Activated CD8-positive, alpha-beta memory T cell treated with anti-CD3 and anti-CD28 coated beads, Interleukin-2, amount 50 U/mL, for 4 hours (primary cell): ENCODE measurements at places on chromosomes 1 and 21.
A peak's percentile ranks its signal among the peaks of the same experiment; 100 is the strongest.

DNA sequence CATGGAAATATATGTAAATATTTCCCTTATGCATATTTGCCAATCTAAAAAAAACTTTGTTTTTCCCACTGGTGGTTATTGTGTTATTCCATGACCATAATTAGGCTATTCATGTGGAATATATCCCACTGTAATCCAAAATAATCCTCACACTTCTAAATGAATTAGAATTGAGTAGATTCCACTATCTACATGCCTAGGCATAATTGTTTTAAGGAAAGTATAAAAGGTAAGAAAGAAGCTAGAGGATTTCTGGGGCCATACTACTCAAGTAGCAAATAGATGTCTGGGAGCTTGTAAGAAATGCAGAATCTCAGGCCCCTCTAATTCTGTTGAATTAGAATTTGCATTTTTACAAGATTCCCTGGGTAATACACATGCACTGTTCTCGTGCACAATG, 83.5 kb upstream of the RRP15 start:
- no peak for DNase-seq

DNA sequence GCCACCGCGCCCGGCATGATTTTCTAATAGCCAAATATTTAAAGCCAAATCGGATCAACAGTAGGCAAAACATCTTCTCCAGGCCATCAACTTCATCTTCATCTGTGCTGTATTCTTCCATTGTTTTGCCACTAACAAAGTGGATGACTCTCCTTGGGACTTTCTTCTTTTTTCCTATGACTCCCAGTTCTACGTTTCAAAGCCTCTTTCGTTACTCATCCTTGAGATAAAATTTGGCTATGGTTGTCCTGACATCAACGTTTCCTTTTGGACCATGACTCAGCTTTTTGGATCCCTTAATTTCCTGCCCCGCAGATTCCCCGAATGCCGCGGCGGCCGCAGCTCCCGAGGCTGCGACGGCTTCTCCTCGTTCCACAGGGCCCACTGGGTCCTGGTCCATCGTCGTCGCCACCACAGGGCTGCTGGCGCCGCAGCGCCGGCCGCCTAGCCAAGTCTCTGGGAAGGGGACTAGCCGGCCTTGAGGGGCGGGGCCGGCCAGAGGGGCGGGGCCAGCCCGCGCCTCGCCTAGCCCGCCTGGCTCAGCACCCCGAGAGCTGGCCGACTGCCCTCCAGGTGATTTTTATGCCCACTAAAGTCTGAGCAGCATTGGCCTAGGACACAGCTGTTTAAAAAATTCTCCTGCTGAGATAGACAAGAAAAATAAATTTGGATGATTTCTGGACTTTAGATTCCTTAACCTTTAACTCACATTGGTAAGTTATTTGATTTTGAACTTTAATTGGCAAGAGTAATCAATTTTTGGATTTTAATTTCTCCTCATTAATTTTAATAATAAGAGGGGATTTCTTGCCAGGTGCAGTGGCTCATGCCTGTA, 93.9 kb downstream of the ADCY10 start:
- peak; percentile 16 for DNase-seq

- DNase-seq: no peak
Observed at GRCh38 chr1:114455102-114455785, 55.8 kb downstream of the TRIM33 start.

DNA sequence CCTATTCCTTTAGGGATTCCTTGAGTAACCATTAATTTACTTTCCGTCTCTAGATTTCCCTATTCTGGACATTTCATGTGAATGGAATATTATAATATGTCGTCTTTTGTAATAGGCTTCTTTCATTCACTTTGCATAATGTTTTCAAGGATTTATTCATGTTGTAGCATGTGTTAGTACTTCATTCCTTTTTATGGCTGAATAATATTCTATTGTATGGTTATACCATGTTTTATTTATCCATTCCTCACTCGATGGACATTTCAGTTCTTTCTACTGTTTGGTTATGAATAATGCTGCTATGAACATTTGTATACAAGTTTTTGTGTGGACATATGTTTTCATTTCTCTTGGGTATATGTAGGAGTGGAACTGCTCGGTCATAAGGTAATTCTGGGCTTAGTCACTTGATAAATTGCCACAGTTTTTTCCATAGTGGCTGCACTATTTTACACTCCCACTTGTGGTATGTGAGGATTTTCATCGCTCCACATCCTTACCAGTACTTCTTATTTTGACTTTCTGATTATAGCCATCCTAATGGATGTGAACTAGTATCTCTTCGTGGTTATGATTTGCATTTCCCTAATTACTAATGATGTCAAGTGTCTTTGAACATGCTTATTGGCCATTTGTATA, 17.7 kb downstream of the PPP2R5A start:
- DNase-seq: no peak

DNA sequence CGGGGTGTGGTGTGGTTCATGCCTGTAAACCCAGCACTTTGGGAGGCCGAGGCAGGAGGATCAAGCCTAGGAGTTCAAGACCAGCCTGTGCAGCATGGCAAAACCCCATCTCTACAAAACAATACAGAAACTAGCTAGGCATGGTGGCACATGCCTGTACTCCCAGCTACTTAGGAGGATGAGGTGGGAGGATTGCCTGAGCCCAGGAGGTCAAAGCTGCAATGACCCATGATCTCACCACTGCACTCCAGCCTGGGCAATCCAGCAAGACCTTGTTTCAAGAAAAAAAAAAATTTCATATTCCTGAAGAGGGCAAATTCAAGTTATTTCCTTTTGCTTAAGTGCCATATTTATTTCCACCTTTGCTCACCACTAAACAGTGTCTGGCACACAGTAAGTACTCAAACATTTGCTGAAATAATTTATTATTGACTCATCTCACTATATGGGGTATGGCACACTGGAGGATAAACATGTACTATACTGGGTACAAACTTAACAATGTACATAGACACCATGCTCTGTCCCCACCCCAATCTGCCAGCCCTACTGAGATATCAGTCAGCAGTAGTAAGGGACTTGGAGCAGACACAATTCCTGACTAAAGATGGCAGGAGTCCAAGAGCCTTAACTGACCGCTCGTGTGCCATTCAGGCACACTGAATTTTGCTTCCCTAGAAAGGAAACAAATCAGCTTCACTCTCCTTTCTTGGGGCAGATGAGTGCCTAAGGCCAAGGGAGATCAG, 15.5 kb downstream of the MEAF6 start:
- no peak for DNase-seq

GRCh38 chr1:246281639-246282038, 225.4 kb downstream of the SMYD3 start:
- DNase-seq: no peak

DNA sequence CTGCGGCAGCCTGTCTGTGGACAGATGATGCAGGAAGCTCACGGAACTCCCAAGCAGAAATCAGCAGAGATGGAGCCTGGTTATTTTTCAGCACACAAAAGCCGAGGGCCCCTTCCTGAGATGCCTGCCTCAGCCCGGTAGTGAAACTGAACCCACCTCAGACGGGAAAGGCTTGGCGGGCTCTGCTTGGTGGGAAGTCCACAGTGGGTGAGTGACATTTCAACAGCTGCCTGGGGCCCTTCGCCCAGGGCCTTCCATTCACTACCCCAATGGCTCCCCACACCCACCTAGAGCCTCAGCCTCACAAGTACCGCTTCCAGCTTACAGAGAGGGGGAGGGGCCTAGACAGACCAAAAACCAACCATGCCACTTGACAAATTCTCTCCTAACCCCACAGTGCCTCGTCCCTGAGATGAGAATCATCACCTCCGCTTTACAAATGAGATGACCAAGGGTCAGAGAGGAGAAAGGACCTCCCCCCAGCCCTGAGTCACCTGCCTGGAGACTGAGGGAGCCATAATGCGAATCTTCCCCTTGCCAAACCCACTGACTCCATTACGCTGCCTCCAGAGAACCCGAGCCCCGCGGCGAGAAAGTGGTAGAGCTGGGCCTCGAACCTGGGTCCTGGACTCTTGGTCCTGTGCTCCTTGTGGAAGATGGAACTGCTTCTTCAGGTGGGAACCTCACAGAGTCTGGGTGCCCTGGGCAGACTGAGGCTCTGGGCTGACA, 3.4 kb upstream of the ECE1 start:
- peak; percentile 58 for DNase-seq

GRCh38 chr1:19377812-19378718, 65.9 kb downstream of the SLC66A1 start:
- no peak for DNase-seq

- DNase-seq: no peak
Observed at GRCh38 chr1:206823727-206824126, 41.7 kb upstream of the IL20 start.

DNA sequence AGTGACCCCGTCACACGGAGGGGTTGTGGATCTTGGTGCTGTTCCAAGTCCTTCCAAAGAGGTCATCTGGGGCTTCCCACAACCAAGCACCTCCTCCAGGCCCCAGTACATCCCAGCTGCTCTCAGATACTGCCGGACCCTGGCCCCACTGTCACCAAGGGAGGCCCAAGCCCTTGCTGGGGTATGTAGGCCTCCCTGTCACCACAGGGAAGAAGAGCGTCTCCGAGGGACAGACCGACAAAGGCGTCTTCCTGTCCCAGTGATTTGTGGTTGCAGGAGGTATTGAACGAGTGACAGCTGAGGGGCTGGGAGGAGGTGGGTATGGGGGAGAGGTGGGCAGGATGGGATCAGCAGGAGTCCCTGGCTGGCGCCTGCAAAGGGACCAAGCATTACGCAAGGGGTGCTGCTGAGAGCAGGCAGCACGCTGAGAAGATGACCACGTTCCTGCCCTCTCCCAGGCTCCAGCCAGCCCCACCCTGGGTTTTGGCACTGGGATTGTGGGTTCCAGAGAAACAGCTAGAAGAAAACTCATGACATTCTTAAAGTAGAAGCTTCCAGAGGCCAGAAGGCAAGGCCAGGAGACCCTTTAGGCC, 29.7 kb downstream of the LRP8 start:
- no peak for DNase-seq

DNA sequence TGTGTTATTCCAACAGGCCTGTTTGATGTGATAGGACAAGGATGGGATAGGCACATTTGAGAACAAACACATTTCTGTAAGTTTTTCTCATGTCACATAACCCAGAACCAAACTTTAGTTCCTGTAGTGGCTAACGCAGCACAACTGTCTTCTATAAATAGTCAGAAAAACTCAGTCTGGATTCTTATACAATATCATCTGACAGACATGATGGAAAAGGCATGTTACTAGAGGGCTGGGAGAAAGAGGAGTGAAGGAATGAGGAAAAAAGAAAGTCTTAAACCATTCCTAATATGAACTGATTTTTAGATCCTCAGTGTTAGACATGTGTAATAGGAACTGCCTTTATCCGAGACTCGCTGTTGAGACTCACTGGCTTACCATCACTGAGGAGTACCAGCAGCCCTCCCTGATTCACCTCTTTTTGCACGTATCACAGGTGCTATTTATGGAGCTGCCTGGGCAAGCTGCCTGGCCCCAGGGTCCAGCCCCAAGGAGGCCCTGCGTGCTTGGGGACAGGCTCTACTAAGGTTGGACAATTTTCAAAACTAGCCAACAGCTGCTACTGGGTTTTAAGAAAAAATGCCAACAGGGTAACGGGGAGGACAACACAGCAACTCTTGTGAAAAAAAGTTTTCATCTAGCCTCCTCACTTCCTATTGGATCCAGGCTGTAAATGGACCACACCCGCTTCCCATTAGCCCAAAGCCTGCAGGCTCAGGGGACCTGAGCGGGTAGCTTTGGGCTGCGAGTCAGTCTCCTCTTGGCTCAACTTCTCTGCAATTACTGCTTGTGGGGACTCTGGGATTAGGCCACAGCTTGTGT, 30.7 kb upstream of the SERBP1 start:
- no peak for DNase-seq

DNA sequence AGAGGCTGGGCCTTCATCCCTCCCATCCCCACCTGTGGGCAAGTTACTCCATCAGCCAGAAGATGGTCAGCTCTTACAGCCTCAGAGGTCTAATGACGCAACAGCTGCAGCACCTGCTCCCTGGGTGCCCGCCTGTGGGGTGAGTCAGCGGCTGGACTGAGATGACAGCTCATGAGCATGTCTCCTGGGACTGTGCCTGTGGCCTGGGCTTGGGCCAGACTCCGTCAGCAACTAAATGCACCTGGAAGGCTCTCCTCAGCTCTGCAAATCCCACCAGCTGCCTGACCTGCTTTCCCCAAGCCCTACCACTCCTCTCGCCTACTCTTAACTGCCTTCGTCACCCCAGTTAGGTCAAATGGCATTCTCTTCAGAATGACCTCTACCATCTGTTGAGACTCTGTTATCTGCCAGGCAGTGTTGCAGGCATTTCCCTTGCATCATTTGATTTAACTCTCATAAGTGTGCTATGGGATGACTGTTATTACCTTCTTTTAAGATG, 47.7 kb downstream of the ETS2 start:
- DNase-seq: no peak

- DNase-seq: no peak
Observed at GRCh38 chr21:24939291-24939690, 668.0 kb downstream of the MRPL39 start.
